PC-3 (cell line): ENCODE measurements at places on chromosomes 12 and 14. TPM values are rescaled to one million over a fixed set of nuclear protein-coding genes. Genes with fewer than 3 reads are reported as not detected.

Gene PPP1R1A
- total RNA-seq, result not detected in 2 replicates

Gene TAS2R9
- total RNA-seq, result not detected in 2 replicates

Gene CACNA1C
- total RNA-seq, result not detected in 2 replicates

Gene PTCSC3
- total RNA-seq, result not detected in 2 replicates

Gene ABCB9
- 18.4 and 20.9 TPM in 2 replicates for total RNA-seq

Gene SPIC
- total RNA-seq, result not detected in 2 replicates

Gene MYF5
- not detected in 2 replicates for total RNA-seq

Gene OTOGL
- 0.44 and 3.1 TPM in 2 replicates for total RNA-seq

Gene RNF31
- 69.6 and 79.4 TPM in 2 replicates for total RNA-seq

Gene TMPRSS12
- total RNA-seq, result not detected in 2 replicates

Gene FGF6
- not detected in 2 replicates for total RNA-seq

Gene CEP290
- 9.7 and 16.1 TPM in 2 replicates for total RNA-seq

Gene GPRC5A
- 140 and 144 TPM in 2 replicates for total RNA-seq

Gene RPL10L
- not detected in 2 replicates for total RNA-seq

Gene DCAF4
- 55.8 and 56.8 TPM in 2 replicates for total RNA-seq

Gene TDRD9
- total RNA-seq, result 0.07 and 0.12 TPM in 2 replicates

Gene CD163L1
- 0.35 and 0.66 TPM in 2 replicates for total RNA-seq

Gene LPCAT3
- total RNA-seq, result 16.3 and 21.5 TPM in 2 replicates

Gene KLHL33
- total RNA-seq, result 0.17 TPM in 1 of 2 replicates, not detected in the other

Gene TMCC3
- 4.7 and 6.5 TPM in 2 replicates for total RNA-seq

Gene DPY19L2
- total RNA-seq, result 0.33 and 0.98 TPM in 2 replicates

Gene CCDC177
- not detected in 2 replicates for total RNA-seq

Gene TCL1A
- total RNA-seq, result not detected in 2 replicates

Gene SLCO1C1
- total RNA-seq, result not detected in 2 replicates

Gene GDF3
- not detected in 2 replicates for total RNA-seq

Gene LRCOL1
- total RNA-seq, result not detected in 2 replicates

Gene GLIPR1
- 21.3 and 22.2 TPM in 2 replicates for total RNA-seq

Gene ERBB3
- total RNA-seq, result 28.0 and 40.6 TPM in 2 replicates

Gene SLC5A8
- not detected in 2 replicates for total RNA-seq

Gene PCK2
- total RNA-seq, result 10.0 and 11.6 TPM in 2 replicates

Gene AGAP2
- 0.23 and 0.40 TPM in 2 replicates for total RNA-seq

Gene TMEM229B
- total RNA-seq, result not detected in 2 replicates

Gene OAS2
- 5.8 and 10.5 TPM in 2 replicates for total RNA-seq

Gene FITM1
- 0.55 TPM in 1 of 2 replicates, not detected in the other for total RNA-seq

Gene ESRRB
- total RNA-seq, result not detected in 2 replicates

Gene OTUB2
- 7.7 and 9.0 TPM in 2 replicates for total RNA-seq

Gene SPPL3
- total RNA-seq, result 18.8 and 20.3 TPM in 2 replicates

Gene STXBP6
- total RNA-seq, result 0.40 TPM in 1 of 2 replicates, not detected in the other

Gene EML5
- total RNA-seq, result 0.66 and 0.86 TPM in 2 replicates

Gene CARMIL3
- not detected in 2 replicates for total RNA-seq

Gene TEX52
- total RNA-seq, result not detected in 2 replicates

Gene C12orf50
- not detected in 2 replicates for total RNA-seq

Gene SCN8A
- 10.7 and 12.7 TPM in 2 replicates for total RNA-seq

Gene KRT73
- total RNA-seq, result not detected in 2 replicates

Gene OVCH1
- not detected in 2 replicates for total RNA-seq
